ENCODE measurements at places on chromosomes 3 and 15. TPM values are rescaled to one million over a fixed set of nuclear protein-coding genes. Genes with fewer than 3 reads are reported as not detected.
A peak's percentile ranks its signal among the peaks of the same experiment; 100 is the strongest.

The TGM5 gene
- total RNA-seq, result not detected

The RLBP1 gene
- not detected for total RNA-seq

The FANCI gene
- total RNA-seq, result 22.8 TPM

The SLC28A1 gene
- 0.24 TPM for total RNA-seq

The GPR160 gene
- not detected for total RNA-seq

The KNSTRN gene
- total RNA-seq, result 84.3 TPM

The CIDEC gene
- not detected for total RNA-seq

The LRTM1 gene
- total RNA-seq, result not detected

The IVD gene
- total RNA-seq, result 96.1 TPM

The CPN2 gene
- total RNA-seq, result 0.36 TPM

The A4GNT gene
- not detected for total RNA-seq

DNA sequence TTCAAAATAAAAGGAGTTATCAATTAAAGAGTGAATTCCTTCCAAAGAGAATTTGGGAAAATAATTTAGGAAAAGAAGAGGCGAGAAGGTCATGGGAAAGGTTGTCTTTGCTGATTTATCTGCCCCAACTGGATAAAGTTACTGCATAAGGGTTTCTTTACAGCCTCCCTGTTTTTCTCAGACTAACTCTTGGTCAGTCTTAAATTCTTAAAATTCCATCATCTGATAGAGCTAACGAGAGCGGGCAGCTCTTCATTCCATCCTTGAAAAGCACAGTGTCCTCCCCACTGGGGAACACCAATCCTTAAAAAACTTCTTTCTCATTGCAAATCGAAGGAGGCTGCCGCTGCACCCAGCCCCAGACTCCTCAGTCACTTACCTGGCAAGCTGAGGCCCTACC, 107.2 kb downstream of the PGPEP1L start:
- DNase-seq, result peak; percentile 14

GRCh38 chr3:101379658-101380376, 59.4 kb upstream of the IMPG2 start:
- DNase-seq, result no peak

GRCh38 chr3:196162679-196163078, 48.5 kb downstream of the ZDHHC19 start:
- no peak for DNase-seq

GRCh38 chr3:26750263-26750662, 127.7 kb downstream of the LRRC3B start:
- no peak for DNase-seq

DNA sequence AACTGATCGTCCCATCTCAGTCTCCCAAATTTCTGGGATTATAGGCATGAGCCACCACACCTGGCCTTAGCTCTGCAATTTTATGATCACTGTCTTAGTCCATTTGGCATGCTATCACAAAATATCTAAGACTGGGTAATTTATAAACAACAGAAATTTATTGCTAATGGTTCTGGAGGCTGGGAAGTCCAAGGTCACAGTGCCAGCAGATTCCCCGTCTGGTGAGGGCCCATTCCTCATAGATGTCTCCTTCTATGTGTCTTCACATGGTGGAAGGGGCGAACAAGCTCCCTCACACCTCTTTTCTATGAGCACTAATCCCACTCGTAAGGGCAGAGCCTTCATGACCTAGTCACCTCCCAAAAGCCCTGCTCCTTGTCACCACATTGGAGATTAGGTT, 55.3 kb upstream of the KIF23 start:
- DNase-seq, result no peak

GRCh38 chr3:52507359-52507758, 12.2 kb downstream of the STAB1 start:
- no peak for DNase-seq

GRCh38 chr3:197752107-197752506, 2.4 kb downstream of the FYTTD1 start:
- DNase-seq, result no peak

- DNase-seq, result no peak
Observed at GRCh38 chr3:125165948-125166553, 46.5 kb downstream of the SLC12A8 start.

GRCh38 chr3:187808527-187808895, 63.2 kb upstream of the BCL6 start:
- DNase-seq, result no peak

DNA sequence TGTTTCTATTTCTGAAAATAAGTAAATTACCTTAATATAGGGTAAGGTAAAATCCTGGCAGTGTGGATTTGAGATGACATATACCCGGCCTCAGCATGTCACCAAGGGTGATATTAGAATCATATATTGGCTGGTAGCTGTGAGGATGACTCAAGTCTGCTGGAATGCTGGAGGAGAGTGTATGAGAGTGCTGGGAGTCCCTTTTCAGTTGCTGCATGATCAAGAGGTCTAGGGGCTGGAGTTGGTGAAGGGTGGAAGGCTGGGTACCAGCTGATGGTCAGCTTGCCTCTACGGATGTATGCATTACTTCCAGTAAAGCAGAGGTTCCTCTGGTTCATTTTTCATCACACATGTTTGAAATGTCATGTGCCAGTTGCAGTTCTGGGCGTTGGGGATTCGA, 40.6 kb downstream of the SLC25A26 start:
- DNase-seq, result no peak

DNA sequence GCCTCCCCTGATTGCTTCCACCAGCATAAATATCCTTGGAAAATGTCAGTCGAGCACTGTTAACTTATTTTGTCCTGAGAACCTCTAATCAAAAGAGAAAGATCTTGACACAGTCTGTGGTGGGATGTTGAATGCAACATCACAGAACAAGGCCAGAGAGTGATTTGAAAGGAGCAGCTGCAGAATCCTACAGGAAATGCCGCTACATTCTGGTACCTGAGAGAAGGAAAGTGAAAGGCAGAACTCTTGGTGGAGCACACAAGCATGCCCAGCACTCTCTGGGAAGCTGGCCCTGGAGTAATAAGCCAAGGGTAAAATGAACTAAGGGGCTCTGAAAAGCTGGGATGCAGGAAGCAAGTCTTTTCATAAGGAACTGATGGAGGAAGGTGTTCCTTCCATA, 75.8 kb downstream of the CBLB start:
- DNase-seq, result peak; percentile 44

DNA sequence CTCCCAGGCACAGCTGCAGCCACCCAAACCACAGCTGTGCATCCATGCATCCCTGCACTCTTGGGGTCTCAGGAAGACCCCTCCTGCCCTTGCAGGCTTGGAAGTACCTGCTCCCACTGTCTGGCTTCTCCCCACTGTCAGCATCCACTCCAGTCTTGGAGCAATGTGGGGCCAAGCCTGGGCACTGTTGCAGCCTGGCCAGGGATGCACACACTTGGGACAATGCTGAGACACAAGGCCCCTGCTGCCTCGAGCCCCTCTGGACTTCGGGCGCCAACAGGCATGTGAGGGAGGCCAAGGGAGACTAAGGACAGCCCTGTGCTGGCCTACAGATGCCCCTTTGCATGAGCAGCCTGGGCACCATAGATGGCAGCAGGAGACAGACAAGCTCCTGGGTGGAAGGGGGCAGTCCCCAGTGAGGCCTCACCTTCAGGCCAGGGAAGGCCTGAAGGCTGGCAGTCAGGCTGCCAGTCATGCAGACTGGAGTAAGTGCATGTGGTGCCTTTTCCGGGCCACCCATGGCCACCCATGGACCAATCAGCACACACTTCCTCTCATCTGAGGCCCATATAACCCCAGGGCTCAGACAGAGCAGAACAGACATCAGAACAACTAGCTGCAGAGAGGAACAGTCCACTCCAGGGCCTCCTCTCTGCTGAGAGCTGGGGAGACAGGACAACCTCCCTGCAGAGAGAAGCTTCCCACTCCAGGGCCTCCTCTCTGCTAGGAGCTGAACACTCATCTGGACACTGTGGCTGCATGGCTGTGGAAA, 219.0 kb downstream of the VGLL3 start:
- DNase-seq, result no peak

DNA sequence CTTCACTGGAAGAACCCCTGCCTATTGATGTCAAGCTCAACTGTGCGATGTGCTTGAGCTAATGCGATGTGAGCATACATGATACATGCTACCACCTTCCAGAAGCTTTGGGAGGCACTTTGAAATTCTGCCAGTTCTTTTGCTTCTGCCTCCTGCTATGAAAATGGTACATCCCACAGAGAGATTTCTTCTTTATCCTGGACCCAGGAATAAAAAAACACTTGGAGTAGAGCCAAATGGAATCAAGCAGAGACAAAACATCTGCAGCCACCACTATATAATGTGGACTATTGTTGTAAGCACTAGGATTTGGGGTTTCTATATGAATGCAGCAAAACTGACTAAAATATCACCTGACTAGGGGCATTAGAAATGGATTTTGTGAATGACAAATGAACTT, 119.9 kb upstream of the GAP43 start:
- DNase-seq, result peak; percentile 61

Data from cardiac muscle cell (in vitro differentiated cells and primary cell).